Kidney glomerular epithelial cell (primary cell): ENCODE measurements at places on chromosomes 4 and X.
A peak's percentile ranks its signal among the peaks of the same experiment; 100 is the strongest.

DNA sequence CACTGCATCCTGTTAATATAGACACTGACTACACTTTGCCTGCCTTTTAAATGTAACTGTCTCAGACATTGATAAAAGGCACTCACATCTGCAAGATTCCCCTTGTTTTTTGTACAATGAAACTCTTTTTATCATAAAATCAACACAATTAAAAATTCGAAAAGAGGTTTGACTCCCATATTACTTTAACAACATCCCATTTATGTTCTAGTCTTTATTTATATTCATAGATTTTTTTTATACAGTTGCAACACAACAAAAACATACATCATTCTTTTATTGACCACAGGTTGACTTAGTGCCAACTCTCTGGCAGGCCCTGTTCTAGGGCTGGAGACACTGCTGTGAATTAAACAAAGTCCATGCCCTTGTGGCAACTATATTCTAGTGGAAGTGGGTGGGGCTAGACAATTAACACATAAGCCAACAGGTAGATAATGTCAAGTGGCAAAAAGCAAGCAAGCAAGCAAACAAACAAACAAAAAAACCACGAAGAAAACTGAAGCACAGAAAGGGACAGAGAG lies 36.8 kb downstream of the ANK2 start:
- no peak for DNase-seq

GRCh38 chrX:1086444-1087409 lies 125.7 kb downstream of the CRLF2 start:
- no peak for DNase-seq

DNA sequence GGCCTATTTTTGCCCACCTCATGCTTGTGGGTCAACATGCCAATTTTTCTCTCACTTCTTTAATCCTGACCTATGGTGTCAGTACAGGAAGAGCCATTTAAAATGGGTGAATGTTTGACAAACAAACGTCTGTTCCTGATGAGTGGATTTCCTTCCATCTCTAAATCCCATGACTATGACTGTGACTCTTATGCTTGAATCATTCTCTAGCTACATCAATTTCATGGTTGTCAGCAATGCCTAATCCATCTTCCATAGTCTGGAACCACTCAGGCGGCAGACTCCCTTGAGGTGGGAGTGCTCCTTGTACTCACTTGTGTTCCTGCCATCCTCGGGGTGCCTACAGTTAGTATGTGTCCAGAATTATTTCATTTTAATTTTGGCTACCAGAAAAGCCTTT lies 194.9 kb upstream of the RPS6KA3 start:
- DNase-seq = peak; percentile 69

DNA sequence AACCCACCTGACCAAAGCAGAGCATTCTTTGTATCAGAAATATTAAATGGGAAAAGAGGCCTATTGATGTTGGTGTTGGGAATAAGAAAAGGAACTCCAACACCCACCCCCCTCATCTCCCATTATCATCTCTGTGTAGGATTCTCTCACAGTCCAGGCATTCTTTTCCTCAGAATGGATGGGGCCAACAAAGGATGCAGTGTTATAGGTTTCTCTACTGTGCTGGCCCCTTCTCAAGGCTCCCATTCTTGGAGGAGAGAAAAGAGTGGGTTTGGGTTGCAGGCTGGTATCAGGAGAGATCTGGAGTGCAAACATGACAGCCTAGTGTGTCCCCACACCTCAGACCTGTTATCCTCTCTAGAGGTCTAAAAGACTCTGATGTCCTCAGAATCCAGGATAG lies 59.6 kb downstream of the UGT8 start:
- no peak for DNase-seq

DNA sequence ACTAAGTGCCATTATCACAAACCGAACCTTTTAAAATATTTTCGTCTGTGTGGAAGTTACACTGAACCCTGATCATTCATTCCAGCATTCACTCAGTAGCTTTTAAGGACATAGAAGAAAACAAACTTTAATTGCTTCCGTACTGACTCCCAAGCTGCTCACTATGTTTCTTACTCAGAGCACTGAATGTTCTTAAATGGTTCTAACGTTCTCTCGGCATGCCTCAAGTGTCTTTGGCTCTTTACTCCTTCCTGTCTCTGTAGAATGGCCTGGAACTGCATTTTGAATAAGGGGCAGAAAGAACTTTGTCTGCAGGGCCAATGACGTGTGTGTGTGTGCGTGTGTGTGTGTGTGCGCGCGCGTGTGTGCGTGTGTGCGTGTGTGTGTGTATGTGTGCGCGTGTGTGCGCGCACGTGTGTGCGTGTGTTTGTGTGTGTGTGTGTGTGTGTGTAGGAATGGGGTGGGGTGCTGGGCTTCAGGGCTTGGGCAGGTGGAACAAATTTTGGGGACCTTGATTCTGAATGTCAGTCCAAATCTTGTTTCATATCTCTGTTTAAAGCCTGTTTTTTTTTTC lies 50.5 kb upstream of the PAQR3 start:
- DNase-seq = no peak

DNA sequence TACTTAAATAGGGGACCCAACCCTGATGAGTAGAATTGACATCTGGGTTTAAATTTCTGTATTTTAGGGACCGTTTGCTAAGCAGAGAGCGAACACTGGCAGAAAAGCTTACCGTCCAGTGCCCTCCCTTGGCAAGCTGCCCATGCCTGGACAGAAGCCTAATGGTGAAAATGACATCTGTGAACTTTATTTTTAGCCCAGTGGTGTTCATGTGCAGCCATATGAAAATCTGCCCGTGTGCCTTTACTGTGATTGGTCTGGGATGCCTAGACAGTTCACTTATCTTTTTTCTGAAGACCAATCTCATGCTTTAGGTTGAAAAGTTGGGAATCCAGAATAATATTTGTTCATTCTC lies 1.1 kb downstream of the STBD1 start:
- DNase-seq = no peak

- DNase-seq = no peak
These were observed 73.3 kb downstream of the NCAPG start for GRCh38 chr4:17884063-17884462.

DNA sequence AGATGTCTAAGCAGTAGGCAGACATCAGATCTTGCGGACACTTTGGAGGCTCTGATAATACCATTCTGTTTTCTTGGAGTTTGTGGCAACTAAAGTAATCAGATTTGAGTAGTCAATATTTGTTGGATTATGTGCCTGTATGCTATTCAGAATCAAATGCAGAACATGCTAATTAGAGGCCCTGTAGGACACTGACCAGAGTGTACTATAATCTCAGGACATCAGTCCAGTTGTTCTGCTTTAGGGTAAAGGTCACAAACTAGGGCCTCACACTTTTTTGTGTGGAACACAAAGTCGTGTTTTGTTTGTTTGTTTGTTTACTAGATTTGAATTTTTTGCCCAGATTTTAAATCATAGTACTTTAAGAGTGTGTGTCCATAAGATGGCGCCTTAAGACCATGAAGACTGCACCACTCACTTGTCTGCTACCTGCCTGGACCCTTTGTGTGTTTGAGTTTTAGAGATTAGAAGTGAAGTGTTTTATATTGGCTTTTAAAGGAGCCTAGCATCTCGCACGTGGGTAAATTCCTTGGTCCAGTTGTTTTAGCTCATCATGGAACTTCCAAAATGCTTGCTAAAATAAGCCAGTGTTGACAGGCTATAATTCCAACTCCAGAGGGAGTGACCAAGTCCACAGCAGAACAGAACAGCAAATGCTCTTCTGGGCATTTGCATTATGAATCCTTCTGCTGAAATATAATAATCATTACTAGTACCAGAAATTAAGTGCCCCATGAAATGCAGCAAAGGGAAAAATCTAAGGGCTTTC lies 34.7 kb downstream of the IL13RA1 start:
- DNase-seq = no peak

- DNase-seq = no peak
These were observed 49.9 kb upstream of the HELT start for GRCh38 chr4:184968366-184968765.

- no peak for DNase-seq
These were observed 13.6 kb downstream of the TSPAN6 start for GRCh38 chrX:100623001-100623400.

DNA sequence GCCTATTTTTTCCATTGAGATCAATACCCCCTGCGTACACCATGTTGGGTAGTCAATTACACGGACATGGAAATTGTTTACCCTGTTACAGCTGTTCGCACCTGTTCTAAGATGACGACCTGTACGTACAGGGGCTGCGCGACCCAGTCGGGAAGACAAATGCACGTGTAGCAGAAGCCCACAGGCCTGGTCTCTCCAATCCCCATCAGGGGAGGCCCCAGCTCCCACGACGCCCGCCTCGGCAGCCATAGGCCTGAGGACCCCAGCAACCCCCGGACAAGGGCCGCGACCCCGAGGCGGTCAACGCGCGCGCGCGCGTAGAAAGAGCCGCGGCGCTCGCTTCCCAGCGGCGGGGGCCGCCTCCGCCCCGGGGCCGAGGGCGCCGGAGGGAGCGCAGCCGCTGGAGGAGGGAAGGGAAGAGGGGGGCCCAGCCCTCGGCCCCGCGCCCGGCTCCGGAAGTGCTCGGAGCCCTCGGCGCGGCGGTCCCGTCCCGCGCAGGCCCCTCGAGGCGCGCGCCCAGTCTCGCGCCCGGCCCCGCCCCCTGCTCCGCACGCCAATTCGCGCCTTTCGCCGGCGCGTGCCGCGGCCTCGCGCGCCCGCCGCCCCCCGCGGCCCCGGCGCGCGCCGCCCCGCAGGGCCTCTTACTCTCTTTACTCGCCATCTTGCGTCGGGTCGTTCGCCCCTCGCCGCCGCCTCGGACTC lies 618 bp downstream of the RBBP7 start:
- DNase-seq = no peak

DNA sequence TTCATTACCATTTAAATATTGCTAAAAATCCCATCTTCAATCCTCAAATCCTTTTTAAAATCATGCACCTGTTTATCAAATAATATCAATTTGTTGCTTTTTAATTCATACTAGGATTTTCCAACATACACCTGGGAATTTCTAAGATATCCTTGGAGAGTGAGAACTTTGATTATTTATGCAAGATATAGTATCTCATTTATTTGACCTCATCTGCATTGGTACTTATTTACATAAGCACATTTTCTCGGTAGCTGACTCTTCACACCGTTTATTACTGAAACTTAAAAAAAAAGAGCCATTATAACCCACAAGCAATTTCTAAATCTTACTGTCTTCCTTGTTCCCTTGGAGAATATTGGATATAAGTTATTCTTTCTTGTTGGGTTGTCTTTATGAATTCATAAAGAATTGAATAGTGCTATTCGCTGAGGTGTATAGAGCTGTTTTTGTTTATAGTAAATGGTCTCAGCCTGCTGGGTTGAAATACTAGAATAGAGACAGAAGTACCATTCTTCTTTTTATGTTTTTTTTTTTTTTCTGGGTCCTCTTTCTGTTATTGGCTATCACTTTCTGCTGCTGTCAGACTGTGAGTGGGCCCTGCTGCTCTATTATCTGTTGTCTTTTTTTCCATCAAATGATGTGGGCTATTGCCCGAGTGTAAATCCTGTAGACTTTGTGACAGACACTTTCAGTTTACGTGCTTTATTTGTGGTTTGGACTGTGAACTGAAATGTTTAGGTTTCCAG lies 2.9 kb downstream of the UGT8 start:
- no peak for DNase-seq

- no peak for DNase-seq
These were observed 9.2 kb upstream of the CXorf66 start for GRCh38 chrX:139974471-139974870.

DNA sequence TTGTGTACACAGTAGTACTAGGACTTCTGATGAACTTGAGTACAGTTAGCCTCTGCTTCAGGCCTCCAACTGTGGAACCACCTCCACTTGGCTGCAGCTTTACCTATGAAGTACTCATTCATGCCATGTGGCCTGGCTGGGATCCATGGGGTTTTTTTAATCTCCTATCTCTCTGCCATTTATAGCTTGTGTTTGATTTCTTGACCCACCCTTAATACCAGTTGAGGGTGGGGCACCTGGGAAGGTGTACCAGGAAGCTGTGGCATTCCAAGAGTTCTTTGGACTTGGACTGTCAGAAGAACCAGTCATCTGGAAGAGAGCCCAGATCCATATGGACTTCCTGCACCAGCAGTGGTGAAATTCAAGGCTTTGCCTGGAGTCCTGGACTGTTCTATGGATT lies 230.1 kb downstream of the SHROOM3 start:
- DNase-seq = no peak

GRCh38 chr4:109996526-109996925 lies 83.8 kb downstream of the EGF start:
- DNase-seq = no peak

DNA sequence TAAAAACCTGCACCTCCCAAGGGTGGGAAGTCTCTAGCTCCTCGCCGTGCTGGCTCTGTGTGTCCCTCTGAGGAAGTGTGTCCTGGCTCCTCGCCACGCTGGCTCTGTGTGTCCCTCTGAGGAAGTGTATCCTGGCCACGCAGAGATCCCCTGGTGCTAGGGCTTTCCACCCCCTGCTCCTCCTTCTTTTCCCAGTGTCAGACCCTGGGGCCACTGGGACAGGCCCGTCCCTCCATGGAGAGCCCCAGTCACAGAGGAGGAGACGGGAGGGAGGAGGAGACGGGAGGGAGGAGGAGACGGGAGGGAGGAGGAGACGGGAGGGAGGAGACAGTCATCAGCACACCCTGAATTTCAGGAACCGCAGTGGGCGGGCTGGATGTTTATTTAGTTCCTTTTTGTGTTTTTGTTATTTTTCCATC lies 53.8 kb upstream of the HGFAC start:
- peak; percentile 72 for DNase-seq

DNA sequence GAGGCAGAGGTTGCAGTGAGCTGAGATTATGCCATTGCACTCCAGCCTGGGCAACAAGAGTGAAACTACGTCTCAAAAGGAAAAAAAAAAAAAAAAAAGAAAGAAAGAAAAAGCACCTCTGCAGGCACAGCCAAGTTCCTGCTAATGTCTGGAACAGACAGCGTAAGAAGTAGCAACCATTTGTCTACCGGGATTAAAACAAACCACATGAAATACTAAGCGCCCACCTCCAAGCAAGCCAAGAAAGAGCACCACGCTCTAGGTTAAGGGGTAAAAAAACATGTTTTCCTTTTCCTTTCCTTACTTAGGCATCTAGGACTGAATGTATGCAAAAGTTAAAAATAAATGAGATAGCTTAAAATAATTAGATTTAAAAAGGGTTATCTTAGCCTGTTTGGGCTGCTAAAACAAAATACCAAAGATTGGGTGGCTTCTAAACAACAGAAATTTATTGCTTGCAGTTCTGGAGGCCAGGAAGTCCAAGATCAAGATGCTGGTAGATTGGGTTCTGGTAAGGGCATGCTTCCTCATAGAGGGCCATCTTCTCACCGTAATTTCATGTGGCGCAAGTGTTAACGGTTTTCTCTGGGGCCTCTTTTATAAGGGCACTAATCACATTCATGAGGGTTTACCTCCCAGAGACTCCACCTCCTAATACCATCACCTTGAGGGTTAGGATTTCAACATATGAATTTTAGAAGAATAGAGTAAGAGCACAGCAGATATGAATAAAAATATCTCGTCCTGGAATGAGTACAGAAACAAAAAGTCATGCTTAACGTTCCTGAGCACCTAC lies 12.3 kb downstream of the GPC4 start:
- DNase-seq = no peak

GRCh38 chrX:123072686-123073385 lies 111.2 kb upstream of the GRIA3 start:
- DNase-seq = no peak

GRCh38 chr4:99669084-99669483 lies 11.5 kb upstream of the C4orf54 start:
- DNase-seq = no peak
